ENCODE measurements at places on chromosomes 13 and 19. TPM values are rescaled to one million over a fixed set of nuclear protein-coding genes. Genes with fewer than 3 reads are reported as not detected.

Gene MBOAT7
- 65.5 TPM for total RNA-seq

Gene TPTE2
- not detected for total RNA-seq

Gene GAPDHS
- total RNA-seq, result not detected

Gene TLE6
- total RNA-seq, result 4.2 TPM

Gene TFDP1
- total RNA-seq, result 47.0 TPM

Gene ZNF723
- not detected for total RNA-seq

DNA sequence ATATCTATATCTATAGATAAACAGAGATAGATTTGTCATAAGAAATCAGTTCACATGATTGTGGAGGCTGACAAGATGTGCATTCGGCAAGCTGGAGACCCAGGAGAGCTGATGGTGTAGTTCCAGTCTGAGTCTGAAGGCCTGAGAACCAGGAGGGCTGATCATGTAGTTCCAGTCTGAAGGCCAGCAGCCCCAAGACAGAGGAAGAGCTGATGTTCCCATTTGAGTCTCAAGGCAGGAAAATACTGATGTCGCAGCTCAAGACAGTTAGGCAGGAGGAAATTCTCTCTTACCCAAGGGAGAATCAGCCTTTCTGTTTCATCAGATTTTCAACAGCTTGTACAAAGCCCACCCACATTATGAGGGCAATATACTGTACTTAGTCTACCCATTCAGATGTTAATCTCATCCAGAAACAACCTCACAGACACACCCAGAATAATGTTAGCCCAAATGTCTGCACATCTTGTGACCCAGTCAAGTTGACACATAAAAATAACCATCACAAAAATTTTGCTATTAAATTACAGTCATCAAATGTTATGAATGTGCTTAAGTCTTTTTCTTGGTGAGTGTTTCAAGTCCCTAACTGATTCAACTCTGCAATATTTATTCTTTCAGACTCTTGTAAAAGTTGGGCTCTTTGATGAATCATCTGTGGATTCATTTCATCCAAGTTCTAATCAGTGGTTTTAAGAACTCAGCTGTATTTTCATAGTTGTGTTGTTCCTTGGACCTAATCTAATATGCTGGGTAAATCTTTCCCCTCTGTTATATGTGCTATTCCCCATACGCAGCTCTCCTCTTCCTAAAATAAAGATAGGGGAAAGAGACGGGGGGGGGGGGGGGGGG, 22.7 kb upstream of the LRCH1 start:
- no peak for DNase-seq

DNA sequence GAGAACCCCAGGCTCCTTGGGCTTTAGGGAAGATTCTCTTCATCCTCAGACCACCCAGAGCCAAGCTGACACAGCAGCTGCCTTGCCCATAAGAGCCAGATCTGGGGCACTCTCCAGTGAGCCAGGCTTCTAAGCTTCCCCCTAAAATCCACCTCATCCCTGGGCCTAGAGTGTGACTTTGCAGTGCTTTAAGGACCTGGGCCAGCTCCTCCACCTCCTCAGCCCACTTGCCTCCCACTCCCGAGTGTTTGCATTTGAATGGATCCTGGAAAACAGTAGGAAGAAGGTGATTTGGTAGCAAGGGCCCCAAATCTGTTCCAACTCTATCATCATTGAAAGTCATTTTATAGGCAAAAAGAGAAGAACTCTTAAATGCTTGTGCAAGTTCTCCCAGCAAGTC, 108.7 kb upstream of the UBL3 start:
- no peak for DNase-seq

- peak; percentile 78 for DNase-seq
Measured at GRCh38 chr13:52850396-52851136, 2.1 kb upstream of the PCDH8 start.

DNA sequence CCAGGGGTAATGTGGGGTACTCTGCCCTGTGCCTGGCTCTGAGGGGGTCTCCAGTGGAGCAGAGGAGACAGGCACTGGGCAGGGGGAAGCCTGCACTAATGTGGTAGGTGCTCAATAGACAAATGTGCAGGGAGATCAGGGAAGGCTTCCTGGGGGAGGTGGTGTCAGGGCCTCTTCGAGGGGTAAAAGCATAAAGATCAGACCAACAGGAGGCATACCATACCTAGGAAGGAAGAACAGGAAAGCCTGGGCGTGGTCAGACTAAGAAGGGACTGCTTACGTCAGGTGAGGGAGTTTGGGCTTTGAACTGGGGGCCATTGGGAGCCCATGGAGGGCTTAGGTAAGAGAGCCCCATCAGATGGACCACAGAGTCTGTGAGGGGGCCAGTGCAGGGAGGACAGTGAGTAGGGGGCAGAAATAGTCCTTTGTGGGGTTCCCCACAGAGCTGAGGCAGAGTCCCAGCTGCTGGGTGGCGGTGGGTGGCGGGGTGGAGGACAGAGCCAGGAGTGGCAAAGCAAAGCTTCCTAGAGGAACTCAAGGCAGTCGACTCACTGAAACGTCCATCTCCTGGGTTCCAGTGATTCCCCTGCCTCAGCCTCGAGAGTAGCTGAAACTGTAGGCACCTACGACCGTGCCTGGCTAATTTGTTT, 8.8 kb downstream of the PRR36 start:
- DNase-seq, result no peak

GRCh38 chr19:6705931-6706632, 14.4 kb downstream of the C3 start:
- no peak for DNase-seq

DNA sequence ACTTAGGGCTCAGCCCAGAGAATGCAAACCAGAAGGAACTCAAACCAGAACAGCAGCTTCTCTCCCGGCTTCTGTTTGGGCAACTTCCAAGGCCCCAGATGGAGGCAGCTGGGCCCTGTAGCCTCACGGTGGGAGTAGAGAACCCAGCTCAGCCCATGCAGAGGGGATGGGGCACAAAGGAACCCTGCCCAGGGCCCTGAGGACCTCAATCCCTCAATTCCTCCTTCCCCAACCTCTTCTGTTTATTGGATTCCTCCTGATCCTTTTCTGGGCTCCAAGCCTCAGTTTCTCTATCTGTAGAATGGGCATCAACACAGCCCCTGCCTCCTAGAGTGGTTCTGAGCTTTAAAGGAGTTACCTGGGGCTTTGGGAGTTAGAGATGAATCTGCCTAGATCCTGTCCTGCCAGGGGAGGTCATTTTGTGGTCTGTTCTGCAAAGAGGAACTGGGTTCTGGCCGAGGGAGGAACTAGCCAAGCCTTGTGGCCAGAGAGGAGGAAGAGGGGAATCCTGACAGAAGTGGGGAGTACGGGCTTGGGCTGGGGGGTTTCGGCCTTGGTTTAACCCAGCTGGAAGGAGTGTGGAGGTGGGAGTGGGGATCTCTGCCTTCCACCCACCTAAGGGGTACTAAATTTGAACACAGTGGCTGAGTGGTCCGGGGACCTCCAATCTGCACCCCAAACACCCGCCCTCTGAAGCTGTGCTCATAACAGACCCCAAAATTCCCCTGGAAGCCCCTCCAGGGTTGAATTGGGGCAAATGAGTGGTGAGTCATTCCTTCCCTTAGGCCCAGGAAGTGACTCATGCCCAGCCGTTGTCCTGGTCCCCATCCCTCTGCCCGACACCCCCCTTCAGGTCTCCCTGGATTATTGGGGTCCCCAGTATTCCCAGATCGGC, 2.7 kb downstream of the ADGRE5 start:
- DNase-seq, result peak; percentile 65

DNA sequence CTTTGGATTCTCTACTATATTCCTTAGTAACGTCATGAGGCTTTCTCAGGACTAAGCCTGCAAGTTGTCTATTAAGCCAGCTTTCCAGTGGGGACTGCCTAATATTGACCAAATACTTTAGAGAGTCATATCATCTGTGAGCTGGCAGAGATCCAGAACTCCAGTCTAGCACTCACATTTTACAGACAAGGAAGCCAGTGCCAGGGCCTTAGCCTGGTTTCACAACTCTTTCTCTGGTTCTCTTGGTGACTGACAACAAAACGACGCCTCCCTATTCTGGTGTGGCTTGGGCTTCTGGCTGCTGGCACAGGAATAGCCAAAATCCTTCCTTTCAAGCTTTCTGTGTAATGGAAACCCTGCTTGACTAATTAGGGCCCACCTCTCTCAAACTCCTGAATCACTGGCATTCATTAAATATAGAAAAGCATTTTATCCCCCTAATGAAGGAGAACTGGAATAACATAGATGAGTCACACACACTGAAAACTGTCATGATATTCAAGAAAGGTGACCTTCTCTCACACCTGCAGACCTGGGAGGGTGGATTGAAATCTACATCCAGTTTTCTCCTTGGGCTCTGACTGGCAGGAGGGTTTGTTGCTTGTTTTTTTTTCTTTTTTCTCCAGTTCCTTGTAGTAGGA, 75.2 kb upstream of the UBL3 start:
- peak; percentile 81 for DNase-seq

DNA sequence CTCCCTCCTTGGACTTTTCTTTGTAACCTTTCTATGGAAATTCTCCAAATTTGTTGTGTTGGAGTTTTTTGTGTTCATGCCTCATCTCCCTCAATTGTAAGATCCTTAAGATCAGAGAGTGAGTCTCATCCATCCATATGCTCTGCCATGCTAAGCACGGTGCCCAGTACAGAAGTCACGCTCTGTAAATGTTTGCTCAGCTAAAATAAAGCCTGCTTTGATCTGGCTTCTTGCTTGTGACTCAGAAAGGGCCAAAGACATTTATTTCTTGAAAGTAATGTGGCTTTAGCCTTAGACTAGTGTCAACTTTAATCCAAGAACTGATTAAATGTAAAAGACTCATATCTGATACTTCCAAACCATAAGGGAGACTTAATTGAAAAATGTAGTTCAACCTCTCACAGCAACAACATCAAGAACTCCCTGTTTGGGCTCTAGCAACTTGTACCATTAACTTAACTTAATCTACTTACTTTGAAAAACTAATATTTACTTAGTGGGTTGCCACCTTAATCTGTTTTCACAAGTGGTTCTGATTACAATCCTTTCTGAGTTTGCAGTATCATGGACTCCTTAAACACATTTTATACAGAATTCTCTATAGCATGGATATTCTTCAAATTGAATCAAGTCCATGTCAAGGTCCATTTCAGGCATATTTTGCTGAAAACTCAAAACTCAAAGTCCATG, 100.2 kb downstream of the KL start:
- DNase-seq, result no peak

GRCh38 chr19:35073941-35074340, 32.4 kb downstream of the HPN start:
- peak; percentile 39 for DNase-seq

DNA sequence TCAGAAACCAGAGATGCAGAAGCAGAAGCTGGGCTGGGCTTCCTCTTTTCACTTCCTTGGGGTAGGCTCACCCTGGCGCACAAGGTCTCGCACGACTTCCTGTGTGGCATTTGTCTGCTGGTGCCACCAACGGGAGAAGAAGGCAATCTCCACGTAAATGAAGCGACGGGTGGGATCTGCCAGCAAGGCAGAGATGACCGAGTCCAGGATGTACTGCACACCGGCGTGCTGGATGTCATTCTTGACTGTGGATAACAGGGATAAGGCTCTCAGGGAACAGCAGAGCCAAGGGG, 1.3 kb downstream of the MAN2B1 start:
- peak; percentile 87 for DNase-seq

GRCh38 chr13:80168089-80168850, 172.7 kb downstream of the SPRY2 start:
- DNase-seq, result no peak

GRCh38 chr19:7450243-7451223, 38.3 kb downstream of the PEX11G start:
- no peak for DNase-seq

DNA sequence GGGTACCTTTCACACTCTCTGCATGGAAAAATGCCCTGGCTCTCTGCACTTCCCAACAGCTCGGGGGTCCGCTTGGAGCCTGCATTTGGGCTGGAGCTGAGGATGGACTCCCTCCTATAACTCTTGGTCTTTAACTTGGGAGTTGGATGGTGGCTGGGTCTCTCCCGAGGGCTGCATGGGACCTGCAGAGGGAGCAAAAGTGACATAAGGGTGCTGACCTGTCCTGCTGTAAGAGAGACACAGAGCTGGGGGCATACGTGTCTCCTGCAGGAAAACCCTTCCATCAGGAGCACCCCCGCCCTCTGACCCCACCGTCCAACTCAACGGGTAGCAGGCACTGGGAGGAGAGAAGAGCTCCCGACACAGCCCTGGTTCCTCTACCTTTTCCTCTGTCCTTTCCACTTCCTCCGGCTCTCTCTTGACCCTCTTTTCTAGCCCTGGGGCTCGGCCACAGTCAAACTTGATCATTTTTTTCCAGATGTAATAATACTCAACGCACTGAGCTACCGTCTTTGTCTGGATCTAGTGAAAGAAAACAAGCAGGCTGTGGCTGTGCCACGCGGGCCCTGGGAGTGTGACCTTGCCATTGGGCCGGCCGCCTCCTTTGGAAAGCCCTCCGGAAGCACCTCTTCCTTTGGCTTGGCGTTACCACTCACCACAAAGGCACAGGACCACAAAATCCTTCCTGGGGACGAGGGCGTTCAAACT, 6.8 kb upstream of the NAPA start:
- no peak for DNase-seq

GRCh38 chr13:30776661-30777060, 41.3 kb downstream of the ALOX5AP start:
- DNase-seq, result no peak

- no peak for DNase-seq
Measured at GRCh38 chr19:33664744-33665143, 43.0 kb downstream of the CHST8 start.

DNA sequence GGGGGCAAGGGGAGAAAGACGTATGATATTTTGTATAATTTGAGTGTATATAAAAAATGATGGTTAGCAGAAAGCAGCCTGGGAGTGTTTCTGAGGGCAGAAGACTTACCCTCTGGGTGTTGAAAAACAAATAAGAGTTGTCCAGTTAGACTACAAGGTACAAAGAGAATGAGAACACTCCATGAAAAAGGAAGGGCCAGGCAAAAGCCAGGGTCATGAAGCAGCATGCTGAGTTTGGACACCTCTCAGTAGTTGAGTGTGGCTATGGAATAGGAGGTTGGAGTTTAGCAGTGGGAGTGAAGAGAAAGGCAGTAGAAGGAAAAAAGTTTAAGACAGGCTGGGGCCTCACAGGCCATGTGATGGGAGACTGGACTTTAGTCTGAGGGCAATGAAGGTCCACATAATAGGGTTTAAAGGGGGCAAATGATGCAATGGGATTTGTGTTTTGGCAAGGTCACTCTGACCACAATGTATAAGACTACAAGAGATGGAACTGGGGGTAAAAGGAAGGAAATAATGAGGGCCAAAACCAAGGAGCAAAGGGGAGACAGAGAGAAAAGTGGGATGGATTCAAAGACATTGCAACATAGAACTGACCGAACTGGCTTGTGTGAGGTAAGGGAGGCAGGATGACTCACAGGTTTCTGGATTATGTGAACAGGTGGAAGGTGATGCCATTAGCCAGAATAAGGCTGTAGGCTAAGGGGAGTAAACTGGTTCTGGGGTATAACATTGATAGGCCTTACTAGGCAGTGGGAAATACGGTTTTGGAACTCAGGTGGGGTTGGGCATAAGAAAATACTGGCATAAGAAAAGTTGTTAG, 76.6 kb downstream of the SERP2 start:
- DNase-seq, result no peak

Data from lower lobe of right lung (tissue), 2 donors.